ENCODE measurements at places on chromosomes 3 and 15.

GRCh38 chr3:12828751-12829150, 12.6 kb downstream of the RPL32 start:
- no peak for DNase-seq

- DNase-seq: no peak
Observed at GRCh38 chr3:26648461-26648860, 25.9 kb downstream of the LRRC3B start.

GRCh38 chr3:49724586-49724985, 835 bp upstream of the GMPPB start:
- DNase-seq: no peak

DNA sequence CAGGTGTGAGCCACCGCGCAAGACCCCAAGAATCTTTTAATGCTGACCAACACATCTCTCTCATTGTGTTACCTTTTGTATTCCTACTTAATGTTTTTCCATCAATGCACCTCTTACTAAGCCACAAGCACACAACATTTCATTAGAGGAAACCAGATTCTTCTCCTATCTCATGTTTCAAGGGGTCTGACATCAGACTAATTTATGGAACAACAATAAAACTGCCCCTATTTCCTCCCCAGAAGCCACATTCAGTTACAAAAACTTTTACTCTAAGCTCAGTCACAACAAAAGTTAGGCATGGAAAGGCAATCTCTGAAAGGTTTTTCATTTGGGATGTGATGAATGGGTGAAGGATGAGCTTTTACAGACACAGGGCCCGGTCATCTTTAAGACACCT, 251.8 kb downstream of the MAGI1 start:
- no peak for DNase-seq

- DNase-seq: no peak
Observed at GRCh38 chr3:157572559-157573270, 69.5 kb upstream of the VEPH1 start.

GRCh38 chr15:43775411-43775965, 1.3 kb downstream of the ELL3 start:
- DNase-seq: no peak

- DNase-seq: no peak
Observed at GRCh38 chr3:25493246-25493645, 65.2 kb downstream of the RARB start.

DNA sequence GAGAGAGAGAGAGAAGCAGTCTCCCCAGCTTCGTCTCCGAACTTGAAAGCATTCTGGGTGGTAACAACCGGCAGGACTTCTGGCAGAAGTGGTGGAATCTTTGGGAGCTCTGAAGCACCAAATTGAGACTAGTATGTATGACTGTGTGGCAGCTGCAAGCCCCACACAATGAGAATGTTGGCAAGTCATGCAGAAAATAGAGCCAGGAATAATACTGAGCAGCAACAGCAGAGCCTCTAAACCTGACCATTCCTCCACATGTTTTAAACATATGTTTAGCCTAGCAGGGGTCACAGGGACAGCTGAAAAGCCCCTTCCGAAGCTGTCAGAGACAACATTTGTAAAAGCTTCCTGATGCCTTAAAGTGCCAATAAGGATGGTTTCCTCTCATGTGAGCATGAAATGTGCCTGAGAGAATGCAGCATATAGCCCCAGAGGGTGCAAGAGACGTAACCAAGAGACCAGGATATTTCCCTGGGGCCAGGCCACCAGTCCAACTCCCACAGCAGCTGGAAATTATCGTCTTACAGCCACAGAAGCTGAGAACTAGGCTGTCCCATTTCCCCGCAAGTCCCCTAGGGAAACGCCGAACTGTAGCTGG, 178.6 kb upstream of the CCDC54 start:
- no peak for DNase-seq

- no peak for DNase-seq
Observed at GRCh38 chr3:125139386-125139785, 73.2 kb downstream of the SLC12A8 start.

DNA sequence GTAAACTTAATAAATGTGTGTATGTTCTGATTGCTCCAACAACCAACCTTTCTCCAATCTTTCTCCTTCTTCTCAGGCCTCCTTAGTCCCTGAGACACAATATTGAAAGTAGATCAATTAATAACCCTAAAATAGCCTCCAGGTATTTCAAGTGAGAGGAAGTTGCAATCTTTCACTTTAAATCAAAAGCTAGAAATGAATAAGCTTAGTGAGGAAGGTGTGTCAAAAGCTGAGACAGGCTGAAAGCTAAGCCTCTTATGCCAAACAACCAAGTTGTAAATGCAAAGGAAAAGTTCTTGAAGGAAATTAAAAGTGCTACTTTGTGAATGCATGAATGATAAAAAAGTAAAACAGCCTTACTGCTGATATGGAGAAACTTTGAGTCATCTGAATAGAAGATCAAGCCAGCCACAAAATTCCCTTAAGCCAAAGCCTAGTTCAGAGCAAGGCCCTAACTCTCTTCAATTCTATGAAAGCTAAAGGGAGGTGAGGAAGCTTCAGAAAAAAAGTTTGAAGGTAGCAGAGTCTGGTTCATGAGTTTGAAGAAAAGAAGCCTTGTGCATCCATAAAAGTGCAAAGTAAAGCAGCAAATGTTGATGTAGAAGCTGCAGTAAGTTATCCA, 38.6 kb downstream of the CCDC80 start:
- no peak for DNase-seq

- no peak for DNase-seq
Observed at GRCh38 chr3:170076715-170077238, 39.0 kb downstream of the GPR160 start.

DNA sequence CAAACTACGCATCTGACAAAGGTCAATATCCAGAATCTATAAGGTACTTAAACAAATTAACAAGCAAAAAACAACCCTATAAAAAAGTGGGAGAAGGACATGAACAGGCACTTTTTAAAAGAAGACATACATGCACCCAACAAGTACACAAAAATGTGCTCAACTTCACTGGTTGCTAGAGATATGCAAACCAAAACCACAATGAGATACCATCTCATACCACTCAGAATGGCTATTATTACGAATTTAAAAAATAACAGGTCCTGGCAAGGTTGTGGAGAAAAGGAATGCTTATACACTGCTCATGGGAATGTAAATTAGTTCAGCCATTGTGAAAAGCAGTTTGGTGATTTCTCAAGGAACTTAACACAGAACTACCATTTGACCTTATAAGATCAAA, 175.6 kb upstream of the MLF1 start:
- no peak for DNase-seq

DNA sequence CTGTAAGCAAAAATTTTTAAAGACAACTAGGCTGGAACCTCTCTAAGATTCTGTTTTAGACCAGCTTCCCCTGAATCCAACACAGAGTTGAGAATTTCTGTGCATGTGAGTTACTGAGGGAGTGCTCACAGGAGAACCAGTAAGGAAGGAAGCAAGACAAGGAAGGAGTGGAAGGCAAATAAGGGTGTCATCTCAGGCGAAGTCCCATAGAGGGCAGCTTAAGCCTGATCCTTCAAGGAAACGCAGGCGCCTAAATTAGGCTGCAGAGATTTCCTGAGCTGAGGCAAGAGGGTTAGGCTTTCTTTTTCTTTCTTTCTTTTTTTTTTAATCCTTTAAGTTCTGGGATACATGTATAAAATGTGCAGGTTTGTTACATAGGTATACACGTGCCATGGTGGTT, 36.2 kb upstream of the COL6A6 start:
- no peak for DNase-seq

GRCh38 chr3:120741320-120741719, 996 bp downstream of the RABL3 start:
- DNase-seq: no peak

- DNase-seq: no peak
Observed at GRCh38 chr3:119861681-119862080, 79.8 kb downstream of the NR1I2 start.

GRCh38 chr15:82575335-82575734, 35.1 kb upstream of the RPS17 start:
- no peak for DNase-seq

- DNase-seq: no peak
Observed at GRCh38 chr15:67110361-67110781, 45.0 kb downstream of the SMAD3 start.

GRCh38 chr15:71806452-71806931, 3.9 kb upstream of the NR2E3 start:
- no peak for DNase-seq

DNA sequence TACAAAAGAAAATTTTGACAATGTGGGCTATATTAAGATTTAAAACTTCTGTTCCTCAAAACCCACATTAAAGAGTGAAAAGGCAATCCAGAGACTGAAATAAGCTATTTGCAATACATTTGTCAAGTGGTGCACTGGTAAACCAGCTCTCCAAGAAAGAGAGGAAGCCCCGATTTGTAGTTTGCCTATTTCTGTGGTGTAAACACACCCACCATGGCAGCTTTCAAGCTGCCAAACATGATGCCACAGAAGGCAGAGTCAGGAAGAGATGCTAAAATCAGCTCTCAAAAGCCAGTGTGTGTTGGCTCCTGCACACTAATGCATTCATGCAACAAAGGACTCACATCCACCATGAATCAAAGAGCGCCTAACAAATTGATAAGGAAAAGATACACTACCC, 17.5 kb downstream of the RFTN1 start:
- no peak for DNase-seq

GRCh38 chr3:147431751-147432150, 22.6 kb downstream of the ZIC1 start:
- DNase-seq: no peak

GRCh38 chr3:50255251-50255615, 13.7 kb upstream of the SEMA3B start:
- DNase-seq: no peak

- no peak for DNase-seq
Observed at GRCh38 chr15:56985856-56986255, 67.4 kb downstream of the TCF12 start.

GRCh38 chr3:29144807-29145206, 136.1 kb upstream of the RBMS3 start:
- DNase-seq: no peak

DNA sequence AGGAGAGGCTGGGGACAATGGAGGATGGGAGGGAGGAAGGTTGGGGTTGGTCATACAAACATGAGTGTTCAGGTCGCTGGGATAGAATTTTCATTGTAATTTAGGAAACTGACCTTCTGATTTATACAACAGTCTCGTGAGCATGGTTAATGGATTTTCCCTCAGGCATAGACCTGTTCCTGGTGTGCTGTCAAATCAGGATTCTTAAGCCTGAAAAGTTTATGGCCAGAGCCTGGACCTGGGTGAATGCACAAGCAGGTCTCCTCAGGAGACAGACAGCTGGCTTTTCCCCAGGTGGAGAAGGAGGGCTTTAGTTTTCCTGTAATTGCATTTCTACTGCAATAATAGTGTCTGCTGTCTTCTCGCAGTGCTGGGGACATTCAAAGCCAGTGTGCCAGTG, 338.0 kb downstream of the SHQ1 start:
- no peak for DNase-seq

DNA sequence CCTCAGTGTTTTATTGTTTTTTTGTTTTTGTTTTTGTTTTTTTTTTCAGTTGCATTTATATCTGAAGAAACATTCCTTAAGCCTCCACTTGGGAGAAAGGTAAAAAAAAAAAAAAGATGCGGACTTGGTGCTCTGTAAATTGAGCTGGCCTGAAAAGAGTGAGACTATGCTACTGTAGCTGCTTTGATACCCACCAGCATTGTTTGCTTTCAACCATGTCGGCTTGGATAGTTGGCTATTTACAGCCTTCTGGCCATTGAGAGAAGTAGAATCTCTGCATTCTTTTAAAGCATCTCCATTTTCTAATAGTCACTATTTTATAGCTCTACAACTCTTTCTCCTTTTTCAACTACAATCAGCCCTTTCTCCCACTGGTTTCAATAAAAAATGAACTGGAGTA, 149.6 kb downstream of the ZIC4 start:
- no peak for DNase-seq

- DNase-seq: no peak
Observed at GRCh38 chr3:111764645-111765091, 94.4 kb upstream of the PHLDB2 start.

DNA sequence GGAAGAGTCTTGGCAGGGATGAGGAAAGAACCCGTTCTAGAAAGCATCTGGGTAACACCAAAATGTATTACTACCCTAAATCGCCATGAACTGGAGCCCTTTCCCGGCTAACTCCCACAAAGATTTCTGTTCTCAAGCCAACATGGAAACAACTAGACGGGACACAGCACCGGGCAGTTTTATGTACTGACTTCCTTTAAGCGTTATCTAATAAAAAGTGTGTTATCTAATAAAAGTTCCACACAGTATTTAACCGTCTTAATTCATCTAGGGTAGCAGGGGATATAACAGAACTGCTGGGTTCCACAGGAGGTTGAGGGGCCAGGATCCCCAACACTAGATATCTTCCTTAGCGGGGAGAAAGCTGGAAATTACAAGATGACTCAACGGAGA, 347 bp upstream of the C3orf62 start:
- no peak for DNase-seq

- DNase-seq: no peak
Observed at GRCh38 chr3:95797081-95797480, 1017.3 kb upstream of the EPHA6 start.

DNA sequence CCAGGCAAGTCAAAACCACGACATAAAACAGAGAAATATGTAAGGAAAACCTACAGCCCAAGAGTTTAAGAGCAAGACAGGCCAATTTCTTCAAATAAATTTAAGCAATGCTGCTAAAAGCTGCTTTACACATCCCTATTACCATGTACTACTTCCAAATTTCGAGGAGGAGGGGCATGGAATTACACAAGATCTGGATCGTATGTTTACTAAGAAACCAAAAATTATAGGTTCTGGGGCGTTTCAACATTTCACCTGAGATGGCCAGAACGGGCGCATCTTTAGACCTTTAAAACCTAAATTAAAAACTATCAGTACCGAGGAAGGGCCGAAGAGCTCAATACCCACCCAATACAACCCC, 664 bp upstream of the NR2C2 start:
- no peak for DNase-seq

DNA sequence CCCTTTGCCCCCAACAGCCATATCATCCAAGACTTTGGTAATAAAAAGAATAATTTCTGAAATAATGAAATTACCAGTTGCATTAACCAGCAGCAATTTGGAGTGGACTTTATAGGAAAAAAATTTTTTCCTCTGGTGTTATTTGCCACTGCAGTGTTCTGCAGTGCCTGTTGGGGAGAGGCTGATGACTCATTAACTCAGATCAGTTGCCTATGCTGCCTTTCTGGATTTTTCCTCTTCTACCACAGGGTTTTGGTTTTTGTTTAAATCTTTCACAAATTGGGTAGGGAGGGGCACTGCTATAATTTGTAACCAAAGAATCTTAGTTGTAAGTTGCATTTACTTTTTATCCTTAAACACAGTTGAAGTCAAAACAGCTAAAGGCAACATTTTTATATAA, 22.7 kb downstream of the ATP6V1A start:
- no peak for DNase-seq
